NCI-H2029 treated with DMSO at 0.1 percent for 48 hours (cell line): ENCODE measurements at places on chromosomes 11 and 22.
A peak's percentile ranks its signal among the peaks of the same experiment; 100 is the strongest.

GRCh38 chr11:13101644-13102512 is 92.8 kb downstream of the RASSF10 start:
- DNase-seq, result no peak

GRCh38 chr11:67283481-67283963 is 5.6 kb upstream of the ANKRD13D start:
- no peak for DNase-seq

GRCh38 chr11:122486793-122487495 is 168.6 kb upstream of the UBASH3B start:
- no peak for DNase-seq

DNA sequence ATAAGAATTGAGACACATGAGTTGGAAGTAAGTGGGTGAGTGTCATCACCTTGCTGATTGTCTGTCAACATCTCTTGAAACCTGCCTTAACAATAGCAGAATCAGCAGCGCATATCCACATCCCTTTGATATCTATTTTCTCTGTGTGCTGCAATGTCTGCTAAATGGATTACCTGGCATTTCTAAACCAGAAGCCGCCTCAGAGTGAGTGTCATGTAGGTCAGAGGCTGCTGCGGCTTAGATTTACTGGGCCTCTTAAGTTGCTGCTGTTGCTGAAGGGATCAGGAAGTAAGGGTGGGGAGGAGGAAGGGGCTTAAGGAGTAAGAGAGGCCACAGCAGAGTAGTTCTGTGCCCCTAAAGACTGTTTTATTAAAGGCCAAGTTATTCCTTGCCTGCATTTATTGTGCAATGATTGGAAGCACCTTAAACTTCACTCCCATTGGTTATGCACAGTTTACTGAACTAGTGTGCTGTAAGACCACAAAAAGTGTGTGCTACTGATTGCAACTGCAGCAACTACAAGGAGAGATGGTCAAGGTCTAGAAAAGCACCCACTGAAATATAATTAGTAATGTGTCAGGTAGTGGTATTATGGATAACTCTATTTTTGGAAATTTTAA is 29.8 kb upstream of the TMEM41B start:
- no peak for DNase-seq

- peak; percentile 34 for DNase-seq
These were observed 379.2 kb downstream of the SHANK2 start for GRCh38 chr11:70872955-70873735.

DNA sequence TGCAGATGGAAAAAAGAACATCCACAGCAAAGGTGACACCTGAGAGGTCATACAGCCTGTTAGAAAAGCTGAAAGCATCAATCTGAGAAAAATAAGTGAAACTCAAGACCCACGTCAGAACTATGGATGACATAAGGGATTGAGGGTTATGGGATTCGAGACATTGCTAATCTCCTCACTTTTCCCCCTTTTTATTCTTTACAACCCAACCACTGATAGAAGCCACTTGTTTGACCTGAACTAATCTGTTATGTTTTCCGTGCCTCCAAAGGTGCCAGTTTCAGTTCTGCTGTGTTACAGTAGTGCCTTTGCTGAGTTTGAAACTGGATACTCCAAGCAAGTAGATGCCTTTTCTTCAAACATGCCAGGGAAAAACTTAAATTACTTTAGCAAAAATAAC is 16.9 kb upstream of the SESN3 start:
- no peak for DNase-seq
